ENCODE measurements at places on chromosomes 7 and 10.

GRCh38 chr10:71218046-71218650 lies 5.8 kb downstream of the UNC5B start:
- DNase-seq = no peak

- no peak for DNase-seq
Measured at GRCh38 chr7:153566324-153566723, 485.9 kb upstream of the DPP6 start.

GRCh38 chr7:133344275-133344674 lies 91.4 kb downstream of the EXOC4 start:
- DNase-seq = no peak

DNA sequence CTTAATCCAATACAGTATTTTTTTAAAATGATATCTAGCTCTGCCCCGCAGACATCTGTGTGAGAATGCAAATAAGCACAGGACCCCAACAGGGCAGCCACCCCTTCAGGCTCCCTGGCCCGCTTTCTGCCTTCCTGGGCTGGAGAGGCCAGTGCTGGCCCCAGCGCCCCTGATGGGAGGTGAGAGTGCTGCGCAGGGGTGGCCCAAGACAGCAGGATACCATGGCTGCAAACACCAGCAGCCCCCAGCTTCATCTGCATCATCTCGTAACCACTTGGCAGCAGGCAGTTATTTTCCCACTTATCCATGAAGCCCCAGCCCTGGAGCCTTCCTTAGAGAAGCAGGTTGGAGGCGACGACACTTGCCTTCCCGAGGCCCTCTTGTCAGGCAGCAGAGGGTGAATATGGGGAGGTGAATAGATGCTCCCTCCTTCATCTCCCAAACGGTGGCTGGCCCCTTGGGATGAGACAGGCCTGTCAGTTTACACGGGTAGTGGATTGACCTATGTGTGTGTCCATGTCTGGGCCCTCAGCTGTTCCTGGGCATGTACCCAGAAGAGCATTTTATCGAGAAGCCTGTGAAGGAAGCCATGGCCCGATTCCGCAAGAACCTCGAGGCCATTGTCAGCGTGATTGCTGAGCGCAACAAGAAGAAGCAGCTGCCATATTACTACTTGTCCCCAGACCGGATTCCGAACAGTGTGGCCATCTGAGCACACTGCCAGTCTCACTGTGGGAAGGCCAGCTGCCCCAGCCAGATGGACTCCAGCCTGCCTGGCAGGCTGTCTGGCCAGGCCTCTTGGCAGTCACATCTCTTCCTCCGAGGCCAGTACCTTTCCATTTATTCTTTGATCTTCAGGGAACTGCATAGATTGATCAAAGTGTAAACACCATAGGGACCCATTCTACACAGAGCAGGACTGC lies 71.2 kb downstream of the ALOX5 start:
- no peak for DNase-seq

GRCh38 chr10:102665904-102666509 lies 21.7 kb downstream of the TRIM8 start:
- DNase-seq = peak; percentile 18

DNA sequence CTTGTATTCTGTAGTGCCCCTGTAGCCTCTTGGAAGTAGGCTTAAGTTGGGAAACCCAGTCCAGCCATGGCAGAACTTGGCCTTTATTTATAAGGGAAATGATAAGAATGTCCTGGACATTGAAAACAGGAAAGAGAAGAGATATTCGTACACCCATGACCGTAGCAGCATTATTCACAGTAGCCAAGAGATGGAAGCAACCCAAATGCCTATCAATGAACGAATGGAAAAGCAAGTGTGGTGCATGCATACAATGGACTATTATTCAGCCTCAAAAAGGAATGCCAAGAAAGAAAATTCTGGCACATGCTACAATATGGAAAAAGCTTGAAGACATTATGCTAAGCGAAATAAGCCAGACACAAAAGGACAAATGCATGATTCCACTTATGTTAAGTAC lies 315.3 kb downstream of the CXCL12 start:
- no peak for DNase-seq

DNA sequence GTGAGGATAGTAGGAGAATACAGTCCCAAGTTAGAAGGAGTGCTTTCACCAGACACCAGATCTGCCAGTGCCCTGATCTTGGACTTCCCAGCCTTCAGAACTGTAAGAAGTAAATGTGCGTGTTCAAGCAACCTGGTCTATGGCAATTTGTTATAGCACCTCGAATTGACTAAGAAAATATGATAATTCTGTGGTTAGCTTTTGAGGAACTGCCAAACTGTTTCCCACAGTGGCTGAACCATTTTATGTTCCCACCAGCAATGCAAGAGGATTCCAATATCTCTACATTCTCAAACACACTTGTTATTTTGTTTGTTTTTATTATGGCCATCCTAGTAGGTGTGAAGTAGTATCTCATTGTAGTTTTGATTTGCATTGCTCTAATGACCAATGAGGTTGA lies 47.0 kb downstream of the RBM20 start:
- no peak for DNase-seq

- no peak for DNase-seq
Measured at GRCh38 chr10:30980951-30981616, 50.6 kb downstream of the ZNF438 start.

DNA sequence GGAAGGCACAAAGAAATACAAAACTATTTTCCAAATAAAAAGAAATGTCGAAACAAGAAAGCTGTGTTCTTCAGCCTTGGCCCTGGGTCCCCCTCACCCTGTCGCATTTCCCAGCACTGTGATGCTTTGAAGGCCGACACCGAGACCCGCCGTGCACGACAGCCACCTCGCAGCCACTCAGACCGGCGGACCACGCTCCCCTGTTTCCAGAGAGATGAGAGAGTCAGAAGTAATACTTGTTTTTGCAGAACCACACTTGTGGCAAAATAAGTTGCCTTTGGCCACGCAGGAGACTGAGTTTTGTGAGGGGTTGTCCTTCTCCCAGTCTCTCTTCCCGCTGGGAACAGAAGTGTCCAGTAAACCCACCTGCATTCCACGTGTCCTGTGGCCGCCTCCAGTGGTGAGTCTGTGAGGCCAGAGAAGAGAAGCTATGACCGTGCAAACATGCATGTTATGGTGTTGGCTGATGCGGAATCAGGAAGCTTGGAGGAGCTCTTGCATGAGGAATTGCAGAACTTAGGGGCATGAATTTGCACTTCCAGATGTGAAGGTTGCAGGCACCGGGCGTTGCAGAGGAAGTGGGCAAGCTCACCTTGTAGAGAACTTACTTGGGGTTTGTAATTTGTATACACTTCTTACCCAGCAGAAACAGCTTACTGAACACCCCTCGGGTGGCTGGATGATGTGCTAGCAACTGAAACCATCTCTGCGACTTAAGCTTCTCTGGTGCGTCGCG lies 194.5 kb downstream of the EBF3 start:
- DNase-seq = no peak

DNA sequence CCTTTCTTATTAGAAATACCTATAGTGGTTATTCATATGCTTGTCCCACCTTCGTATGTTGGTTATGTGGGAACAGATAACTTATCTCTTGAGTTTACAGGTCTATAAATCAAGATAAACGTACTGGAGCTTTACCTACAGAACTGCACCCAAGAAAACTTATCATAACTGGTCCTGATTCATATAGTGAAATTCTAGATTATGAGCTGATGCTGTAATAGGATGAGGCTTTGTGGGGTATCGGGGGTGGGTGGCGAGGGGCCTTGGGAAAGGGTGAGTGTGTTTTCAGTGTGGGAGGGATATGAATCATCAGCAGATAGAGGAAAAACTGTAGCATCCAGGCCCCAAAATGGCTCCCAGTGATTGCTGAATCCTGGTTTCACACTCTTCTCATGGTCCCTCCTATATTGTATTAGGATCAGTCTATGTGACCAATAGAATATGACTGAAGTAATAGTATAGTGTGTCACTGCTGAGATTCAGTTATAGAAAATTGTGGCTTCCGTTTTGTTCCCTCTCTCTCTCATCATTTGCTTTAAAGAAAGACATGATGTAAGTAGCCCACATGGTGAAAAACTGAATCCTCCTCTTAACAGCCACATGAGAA lies 706.8 kb upstream of the LRRTM3 start:
- no peak for DNase-seq
